ENCODE measurements at places on chromosomes 12 and 14. TPM values are rescaled to one million over a fixed set of nuclear protein-coding genes. Genes with fewer than 3 reads are reported as not detected.
A peak's percentile ranks its signal among the peaks of the same experiment; 100 is the strongest.

Gene KHNYN
- 39.0 TPM for polyA plus RNA-seq

Gene ULK1
- 25.4 TPM for polyA plus RNA-seq

Gene MSI1
- polyA plus RNA-seq, result not detected

Gene TRHDE
- not detected for polyA plus RNA-seq

Gene NKX2-1
- not detected for polyA plus RNA-seq

Gene CMA1
- polyA plus RNA-seq, result not detected

Gene ABCC9
- polyA plus RNA-seq, result 31.4 TPM

Gene NANOG
- not detected for polyA plus RNA-seq

Gene REP15
- 1.8 TPM for polyA plus RNA-seq

Gene PLA2G1B
- not detected for polyA plus RNA-seq

Gene RD3L
- not detected for polyA plus RNA-seq

Gene RPGRIP1
- 0.48 TPM for polyA plus RNA-seq

Gene TMEM179
- polyA plus RNA-seq, result 1.8 TPM

Gene MAP3K9
- 0.20 TPM for polyA plus RNA-seq

Gene APOF
- 0.12 TPM for polyA plus RNA-seq

Gene GPR162
- 16.0 TPM for polyA plus RNA-seq

GRCh38 chr12:10615532-10615931 is 2.1 kb upstream of the MAGOHB start:
- DNase-seq, result no peak

- DNase-seq, result peak; percentile 55
Measured at GRCh38 chr12:121060149-121061001, 21.3 kb upstream of the OASL start.

GRCh38 chr12:111558107-111558376 is 41.1 kb downstream of the ATXN2 start:
- DNase-seq, result no peak

- no peak for DNase-seq
Measured at GRCh38 chr12:47408171-47408871, 297.5 kb downstream of the RPAP3 start.

- DNase-seq, result no peak
Measured at GRCh38 chr14:68392393-68393141, 400.3 kb downstream of the ZFP36L1 start.

DNA sequence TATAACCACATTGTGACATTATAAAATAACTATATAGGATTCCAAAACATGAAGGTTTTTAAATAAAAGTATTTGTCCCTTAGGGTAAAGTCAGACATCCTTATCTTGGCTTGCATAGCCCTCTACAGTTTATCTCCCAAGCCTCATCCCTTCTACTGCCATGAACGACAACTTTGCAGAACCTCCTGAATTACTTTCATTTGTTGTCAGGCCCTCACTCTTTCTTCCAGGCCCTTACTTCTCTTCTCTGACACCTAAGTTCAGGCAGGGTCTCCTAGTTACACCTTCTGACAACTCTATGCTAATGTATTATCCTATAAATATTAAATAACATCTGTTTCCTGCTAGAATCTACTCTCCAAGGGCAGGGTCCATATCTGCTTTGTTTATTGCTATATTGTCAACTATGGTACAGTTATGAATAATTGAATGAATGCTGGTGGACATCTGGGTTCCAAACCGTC is 115.7 kb upstream of the MDM1 start:
- no peak for DNase-seq

DNA sequence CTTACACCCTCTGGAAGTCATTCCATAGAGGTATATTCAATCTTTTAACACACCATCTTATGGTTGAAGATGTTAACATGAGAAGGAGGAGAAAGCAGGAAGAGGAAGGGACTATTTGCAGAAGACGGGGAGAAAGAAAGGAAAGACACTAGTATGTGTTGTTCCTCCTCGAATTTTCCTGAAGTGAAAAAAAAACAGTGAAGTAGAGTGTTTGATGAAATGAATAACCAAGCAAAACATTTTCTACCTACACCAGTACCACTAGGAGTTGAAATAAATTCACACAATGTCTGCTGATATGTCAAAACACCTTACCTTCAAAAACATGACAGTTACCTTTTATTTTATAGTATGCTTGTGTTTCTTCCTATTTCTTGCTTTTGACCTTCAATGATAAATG is 1.4 kb upstream of the CNOT2 start:
- DNase-seq, result no peak

DNA sequence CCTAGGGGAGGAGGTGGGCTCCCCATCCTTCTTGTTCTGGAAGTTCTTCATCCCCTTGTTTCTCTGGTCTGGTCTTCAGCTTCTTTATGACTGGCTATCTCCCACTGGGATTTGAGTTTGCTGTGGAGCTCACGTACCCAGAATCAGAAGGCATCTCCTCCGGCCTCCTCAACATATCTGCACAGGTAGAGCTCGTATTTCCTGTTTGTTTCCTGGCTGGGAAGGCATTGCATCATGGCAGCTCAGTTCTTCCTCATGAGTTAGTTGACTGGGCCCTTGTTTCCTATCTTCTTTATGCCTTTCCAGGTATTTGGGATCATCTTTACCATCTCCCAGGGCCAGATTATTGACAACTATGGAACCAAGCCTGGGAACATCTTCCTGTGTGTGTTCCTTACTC is 19.8 kb downstream of the ERG28 start:
- no peak for DNase-seq

DNA sequence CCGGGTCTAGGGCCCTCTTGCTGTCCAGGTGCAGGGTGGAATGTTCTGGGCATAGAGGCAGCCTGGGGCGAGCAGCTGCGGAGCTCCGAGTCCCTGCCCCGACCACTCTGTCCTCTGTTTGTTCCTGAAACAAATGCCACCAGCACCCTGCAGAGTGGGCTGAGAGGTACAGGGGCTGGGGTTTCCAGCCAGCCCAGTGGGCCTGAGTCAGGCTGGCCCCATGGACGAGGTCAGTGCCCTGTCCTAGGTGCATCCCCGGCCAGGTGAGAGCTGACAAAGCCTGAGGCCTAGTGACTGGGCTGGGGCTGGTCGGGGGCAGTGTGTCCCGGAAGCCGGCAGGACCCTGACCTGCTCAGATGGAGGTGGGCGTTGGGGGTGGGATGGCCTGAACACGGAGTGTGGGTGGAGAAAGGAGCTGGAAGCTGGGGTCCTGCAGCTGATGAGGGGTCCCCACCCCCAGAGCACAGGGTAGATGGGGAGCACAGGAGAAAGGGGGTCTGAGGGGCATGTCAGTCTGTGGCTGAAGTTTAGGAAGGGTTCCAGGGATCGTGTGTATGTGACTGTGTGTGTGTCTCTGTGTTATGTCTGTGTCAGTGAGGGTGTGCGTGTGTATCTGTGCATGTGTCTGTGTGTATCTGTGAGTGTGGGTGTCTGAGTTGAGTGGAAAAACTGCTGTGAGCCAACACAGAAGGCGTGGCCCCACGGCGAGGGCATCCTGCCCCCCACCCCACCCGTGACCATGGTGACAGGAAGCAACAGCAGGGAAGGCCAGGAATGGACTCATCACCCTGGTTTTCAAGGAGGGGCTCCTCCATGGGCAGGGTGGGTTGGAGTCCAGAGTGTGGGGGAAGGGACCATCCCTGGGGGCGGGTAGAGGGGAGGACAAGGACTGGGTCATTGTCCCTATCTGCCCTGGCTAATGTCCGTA is 2.4 kb upstream of the CRIP1 start:
- DNase-seq, result no peak

GRCh38 chr12:116187151-116187511 is 90.4 kb downstream of the MED13L start:
- DNase-seq, result no peak

- no peak for DNase-seq
Measured at GRCh38 chr12:126219139-126219538, 1153.9 kb downstream of the AACS start.

DNA sequence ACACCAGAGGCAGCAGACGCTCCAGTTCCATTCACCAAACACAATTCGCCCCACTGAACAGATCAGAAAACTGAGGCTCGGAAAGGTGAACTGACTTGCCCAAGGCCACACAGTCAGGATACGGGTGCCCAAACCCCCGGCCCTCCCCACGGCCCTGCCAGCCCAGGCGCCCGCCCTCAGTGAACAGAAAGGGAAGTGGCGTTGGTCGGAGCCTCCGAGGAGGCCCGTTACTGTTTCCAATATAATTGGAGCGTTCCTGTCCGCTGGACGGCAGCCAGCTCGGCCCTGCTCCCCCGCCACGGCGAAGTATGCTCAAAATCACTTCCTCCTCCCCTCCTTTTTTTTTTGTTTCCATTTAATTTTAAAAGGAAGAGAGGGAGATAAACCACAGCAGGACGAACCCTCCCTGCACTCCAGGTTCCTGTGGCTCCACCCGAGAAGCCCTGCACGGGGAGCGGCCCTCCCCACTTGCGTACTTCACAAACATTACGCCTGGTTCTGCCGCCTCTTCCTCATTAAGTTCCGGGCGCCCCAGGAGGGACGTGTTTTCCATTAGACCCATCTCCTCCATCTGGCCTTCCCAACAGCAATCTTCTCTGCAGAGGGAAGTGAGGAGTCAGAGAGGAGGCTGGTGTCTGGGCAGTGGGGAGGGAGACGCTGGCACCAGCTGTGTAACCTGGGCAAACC is 61.1 kb downstream of the NCOR2 start:
- DNase-seq, result peak; percentile 79

DNA sequence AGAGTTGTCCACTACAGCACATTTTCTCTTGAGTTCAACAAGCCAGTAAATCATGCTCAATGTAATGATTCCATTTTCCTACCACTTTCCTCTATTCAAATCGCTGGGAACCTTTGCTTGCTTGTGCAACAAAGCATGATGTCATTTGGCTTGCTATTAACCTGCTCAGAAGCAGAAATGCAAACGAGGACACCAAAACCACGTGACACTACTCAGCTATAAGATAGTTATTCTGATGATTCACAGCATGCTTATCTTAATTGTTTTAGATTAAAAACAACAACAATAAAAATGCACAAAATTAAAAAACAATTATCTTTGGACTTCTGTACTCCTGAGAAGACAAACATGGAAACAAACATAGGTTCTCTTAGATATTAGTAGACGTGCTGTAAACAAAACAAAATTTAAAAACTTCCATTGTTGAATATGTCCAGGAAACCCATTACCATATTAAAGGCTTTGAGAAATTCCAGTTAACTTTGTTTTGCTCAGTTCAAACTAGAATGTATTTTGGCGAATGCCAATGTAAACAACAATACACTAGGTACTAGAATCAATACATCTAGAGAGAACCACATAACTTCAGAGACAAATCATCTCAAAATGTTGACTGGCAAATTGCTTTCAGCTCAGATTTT is 77.5 kb upstream of the KRAS start:
- no peak for DNase-seq

- no peak for DNase-seq
Measured at GRCh38 chr14:82854901-82855300, 1321.2 kb upstream of the SEL1L start.

DNA sequence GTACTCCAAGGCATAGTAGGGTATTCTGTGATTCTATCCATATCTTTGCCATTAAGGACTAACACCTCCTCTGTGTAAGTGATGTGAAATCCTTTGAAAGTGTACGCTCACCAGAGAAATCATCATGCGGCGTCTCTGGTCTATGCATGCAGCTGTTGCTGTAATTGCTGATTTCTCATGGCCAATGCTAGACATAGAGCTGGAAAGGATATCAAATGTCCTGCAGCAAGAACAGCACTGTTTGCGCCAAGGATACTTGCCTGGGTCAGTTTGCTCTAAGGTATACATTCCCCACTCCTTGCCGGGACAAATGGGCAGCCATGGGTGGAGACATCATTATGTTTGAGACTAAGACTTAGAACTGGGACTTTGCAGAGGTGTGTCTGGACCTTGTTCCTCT is 896.4 kb downstream of the BCL11B start:
- DNase-seq, result peak; percentile 4

DNA sequence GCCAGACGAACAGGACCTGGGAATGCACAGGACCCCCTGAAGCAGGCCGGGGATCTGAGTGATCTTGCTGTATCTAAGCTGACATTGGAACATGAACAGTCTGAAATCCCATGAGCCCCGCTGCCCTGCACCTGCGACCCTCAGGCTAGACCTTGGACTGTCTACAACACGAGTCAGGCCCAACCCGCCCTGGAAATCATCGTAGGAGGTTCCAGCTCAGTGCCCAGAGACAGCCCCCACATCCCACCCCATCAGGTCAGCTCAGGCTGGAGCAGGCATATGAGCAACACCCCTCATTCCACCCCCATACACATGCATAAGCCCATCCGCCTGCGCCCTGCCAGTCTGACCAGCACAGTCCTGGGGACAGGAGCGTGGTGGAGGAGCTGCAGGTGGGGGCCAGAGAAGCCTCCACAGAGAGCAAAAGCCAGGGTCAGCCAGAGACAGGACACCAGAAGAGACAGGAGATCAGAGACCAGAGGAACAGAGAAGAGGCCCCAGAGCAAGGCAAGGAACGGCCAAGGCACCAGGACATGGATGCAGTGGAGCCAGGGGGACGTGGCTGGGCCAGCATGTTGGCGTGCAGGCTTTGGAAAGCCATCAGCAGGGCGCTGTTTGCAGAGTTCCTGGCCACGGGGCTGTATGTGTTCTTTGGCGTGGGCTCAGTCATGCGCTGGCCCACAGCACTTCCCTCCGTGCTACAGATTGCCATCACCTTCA is at the start of gene AQP6:
AQP6 (plus strand) TSS at position 307 of the 720 bp plus-strand sequence; CDS start at position 534, 227 bp downstream.
- DNase-seq, result no peak

- DNase-seq, result no peak
Measured at GRCh38 chr14:61254808-61255526, 26.2 kb downstream of the TMEM30B start.

DNA sequence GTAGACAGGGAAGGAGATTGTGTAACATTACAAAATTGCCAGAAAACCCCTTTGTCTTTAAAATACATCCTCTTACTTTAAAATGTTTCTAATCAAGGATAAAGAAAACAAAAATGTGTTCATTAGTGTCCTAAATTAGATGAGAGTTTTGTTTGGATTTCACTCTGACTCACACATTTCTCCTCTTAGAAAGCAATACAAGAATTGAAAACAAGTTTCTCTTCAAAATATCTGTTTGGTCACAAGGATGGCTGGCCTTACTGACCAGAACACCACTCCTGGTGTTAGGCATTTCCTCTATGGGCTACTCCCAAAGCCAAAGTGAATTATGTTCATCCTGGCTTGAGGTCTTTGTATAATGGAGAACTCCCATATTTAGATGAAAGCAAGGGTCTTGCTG is 6.4 kb downstream of the GUCY2C start:
- no peak for DNase-seq

- no peak for DNase-seq
Measured at GRCh38 chr14:94244182-94244581, 48.9 kb downstream of the SERPINA10 start.

- peak; percentile 22 for DNase-seq
Measured at GRCh38 chr12:71756054-71756690, 1.5 kb downstream of the RAB21 start.

DNA sequence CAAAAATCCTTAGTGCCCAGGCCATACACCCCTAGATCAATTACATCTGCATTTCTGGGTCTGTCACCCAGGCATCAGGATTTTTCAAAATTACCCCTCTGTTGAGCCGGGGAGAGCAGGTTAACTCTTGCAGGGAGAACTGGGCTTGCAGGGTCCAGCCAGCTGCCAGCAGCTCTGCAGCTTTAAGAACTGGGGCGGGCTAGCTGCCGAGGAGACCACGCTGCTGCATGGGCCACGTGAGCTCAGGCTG is at the start of gene DGLUCY:
DGLUCY (plus strand) TSS at position 245 of the 250 bp plus-strand sequence. CDS start 46,222 bp downstream, outside the sequence.
- DNase-seq, result peak; percentile 86
